Cardiac muscle cell (in vitro differentiated cells and primary cell): ENCODE measurements at places on chromosomes 5 and 9. TPM values are rescaled to one million over a fixed set of nuclear protein-coding genes. Genes with fewer than 3 reads are reported as not detected.

Gene SPAG8
- 2.9 and 3.7 TPM in 2 replicates for total RNA-seq

Gene KIF4B
- not detected in 2 replicates for total RNA-seq

Gene ENC1
- 5.7 and 6.5 TPM in 2 replicates for total RNA-seq

Gene GMCL2
- total RNA-seq: not detected in 2 replicates

Gene KIF20A
- 8.6 and 106 TPM in 2 replicates for total RNA-seq

Gene SIT1
- not detected in 2 replicates for total RNA-seq

Gene PTGER4
- total RNA-seq: 0.42 and 0.99 TPM in 2 replicates

Gene TRAF1
- total RNA-seq: 4.1 and 7.5 TPM in 2 replicates

Gene SLC12A2
- total RNA-seq: 10.6 and 14.6 TPM in 2 replicates

Gene SLC38A9
- 15.1 and 15.7 TPM in 2 replicates for total RNA-seq

Gene RNF180
- total RNA-seq: 9.1 and 9.7 TPM in 2 replicates

Gene RNF208
- total RNA-seq: 19.3 and 23.1 TPM in 2 replicates

Gene FAT2
- total RNA-seq: 0.04 and 0.12 TPM in 2 replicates

Gene GFPT2
- total RNA-seq: 36.0 and 37.7 TPM in 2 replicates

Gene SOX30
- total RNA-seq: 0.07 TPM in 1 of 2 replicates, not detected in the other

Gene ELOVL7
- total RNA-seq: 0.14 and 0.42 TPM in 2 replicates

Gene PCDHGB2
- 2.7 and 3.0 TPM in 2 replicates for total RNA-seq

Gene CDH18
- total RNA-seq: 0.21 and 0.28 TPM in 2 replicates
